Forelimb muscle (tissue), 1 donor: ENCODE measurements at places on chromosomes 2 and 18.

DNA sequence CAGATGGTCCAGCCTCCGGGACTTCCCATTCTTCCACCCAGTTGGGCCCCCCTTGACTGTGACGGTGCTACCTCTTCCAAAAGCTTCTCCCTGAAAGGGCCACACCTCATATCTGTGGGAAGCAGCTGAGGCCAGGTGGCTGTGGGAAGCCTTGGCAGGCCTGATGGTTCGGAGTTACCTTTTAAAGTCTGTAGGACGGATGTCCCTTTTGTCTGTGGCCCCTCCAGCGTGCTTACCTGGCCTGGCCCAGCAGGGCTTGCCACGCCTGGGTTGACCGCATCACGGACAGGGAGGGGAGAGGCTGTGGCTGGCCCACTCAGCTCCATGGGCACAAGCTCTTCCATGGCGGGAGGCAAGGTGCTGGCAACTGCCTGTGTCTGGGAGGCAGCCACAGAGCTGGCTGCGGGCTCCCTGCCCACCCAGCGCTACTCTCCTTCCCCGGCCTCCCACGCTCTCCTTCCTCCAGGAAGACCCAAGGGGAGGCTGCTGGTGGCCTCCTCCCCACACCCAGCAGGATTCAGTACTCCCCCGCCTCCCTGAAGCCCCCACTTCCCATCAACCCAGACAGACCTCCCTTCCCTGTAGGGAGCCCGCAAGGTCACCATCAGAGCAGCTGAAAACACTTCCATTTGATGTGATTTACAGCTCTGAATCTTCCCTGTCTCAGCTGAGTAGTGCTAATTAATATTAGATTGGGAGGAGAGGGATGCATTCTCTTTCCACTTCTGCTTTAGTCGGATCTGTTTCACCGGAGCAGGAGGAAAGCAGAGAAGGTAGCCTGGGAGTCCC is 52.8 kb downstream of the EDAR start:
- no peak for DNase-seq

GRCh38 chr2:230441227-230441897 is 25.4 kb downstream of the SP100 start:
- no peak for DNase-seq

DNA sequence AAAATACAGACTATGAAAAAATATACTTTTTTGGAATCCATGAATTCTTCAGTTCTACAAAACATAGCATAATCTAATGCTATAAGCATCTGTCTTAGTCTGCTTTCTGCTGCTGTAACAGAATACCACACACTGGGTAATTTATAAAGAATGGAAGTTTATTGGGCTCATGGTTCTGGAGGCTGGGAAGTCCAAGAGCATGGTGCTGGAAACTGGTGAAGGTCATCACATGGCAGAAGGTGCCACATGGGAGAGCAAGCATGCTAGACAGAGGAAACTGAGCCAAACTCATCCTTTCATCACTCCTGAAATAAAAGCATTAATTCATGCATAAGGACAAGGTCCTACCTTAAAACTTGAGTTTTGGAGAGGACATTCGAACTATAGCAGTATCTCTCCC is 26.6 kb upstream of the NOSTRIN start:
- no peak for DNase-seq

DNA sequence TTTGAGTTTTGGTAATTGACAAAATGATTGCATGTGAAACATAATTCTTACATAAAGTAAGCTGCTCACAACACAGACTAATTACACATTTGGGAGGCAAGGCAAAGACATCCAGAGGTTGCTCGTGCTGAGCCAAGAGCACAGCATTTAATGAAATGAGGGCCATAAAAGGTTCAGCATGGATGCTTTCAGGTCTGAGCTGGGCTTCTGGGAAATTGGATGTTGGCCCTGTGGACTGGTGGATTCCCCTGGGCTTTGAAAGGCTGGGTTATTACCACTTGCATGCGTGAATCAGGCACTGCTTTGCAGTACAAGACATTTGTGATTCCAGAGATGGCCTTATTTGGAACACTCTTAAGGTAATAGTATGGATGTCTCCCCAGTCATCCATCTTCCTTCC is 533.5 kb upstream of the NRP2 start:
- no peak for DNase-seq

- no peak for DNase-seq
Measured at GRCh38 chr2:10223471-10223870, 79.2 kb upstream of the HPCAL1 start.

- no peak for DNase-seq
Measured at GRCh38 chr2:158777077-158777476, 18.0 kb upstream of the DAPL1 start.

GRCh38 chr2:113157118-113157896 is 16.5 kb upstream of the PSD4 start:
- DNase-seq: no peak

GRCh38 chr2:177698281-177698680 is 305.7 kb downstream of the AGPS start:
- no peak for DNase-seq

- no peak for DNase-seq
Measured at GRCh38 chr18:44723411-44723810, 42.7 kb downstream of the SETBP1 start.

DNA sequence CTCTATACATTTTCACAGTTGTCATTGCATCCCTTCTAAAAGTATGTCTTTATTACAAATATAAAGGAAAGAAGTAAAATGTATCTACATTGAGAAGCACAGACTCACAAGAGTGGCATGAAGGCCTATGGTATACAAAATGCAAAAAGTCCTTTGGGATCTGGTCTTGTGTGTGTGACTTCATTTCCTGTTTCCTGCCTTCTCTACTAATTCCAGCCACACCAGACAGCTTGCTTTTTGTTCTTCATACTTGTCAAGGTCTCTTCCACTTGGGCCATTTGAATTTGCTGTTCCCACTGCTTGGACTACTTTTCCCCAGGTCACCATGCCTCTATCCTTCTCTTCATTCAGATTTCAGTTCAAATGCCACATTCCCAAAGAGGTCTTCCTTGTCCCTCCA is 6.7 kb upstream of the PNO1 start:
- DNase-seq: no peak

DNA sequence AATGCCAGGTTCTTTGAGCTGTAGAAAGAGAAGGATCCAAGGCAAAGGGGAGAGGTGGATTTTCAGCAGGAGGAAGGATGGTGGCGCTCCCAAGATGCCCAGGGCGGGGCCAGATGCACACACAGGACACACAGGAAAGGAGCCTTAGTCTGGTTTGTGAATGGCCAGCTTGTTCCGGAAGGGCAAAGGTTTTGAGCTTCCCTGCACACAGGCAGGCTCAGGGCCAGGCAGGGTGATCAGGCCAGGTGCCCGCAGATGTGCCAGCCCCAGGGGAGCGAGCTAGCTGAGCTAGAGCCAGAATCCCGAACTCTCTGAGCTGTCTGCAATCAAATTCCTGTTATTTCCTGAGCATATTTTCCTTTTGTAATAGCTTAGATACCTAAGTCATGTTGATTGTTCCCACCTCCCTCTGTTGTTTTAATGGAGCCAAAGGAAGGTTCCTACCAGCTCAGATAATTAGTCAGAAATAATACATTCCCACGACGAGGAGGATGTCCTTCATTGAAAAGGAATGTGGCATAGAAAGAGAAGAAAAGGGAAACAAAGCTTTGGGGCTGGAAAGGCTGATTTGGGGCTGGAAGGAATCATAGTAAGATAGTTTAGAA is 13.7 kb upstream of the OTOF start:
- no peak for DNase-seq

- no peak for DNase-seq
Measured at GRCh38 chr2:148614014-148614321, 30.6 kb upstream of the EPC2 start.

- DNase-seq: no peak
Measured at GRCh38 chr2:142875652-142876051, 1.8 kb upstream of the KYNU start.

- no peak for DNase-seq
Measured at GRCh38 chr2:232367016-232367415, 11.5 kb upstream of the ALPP start.

DNA sequence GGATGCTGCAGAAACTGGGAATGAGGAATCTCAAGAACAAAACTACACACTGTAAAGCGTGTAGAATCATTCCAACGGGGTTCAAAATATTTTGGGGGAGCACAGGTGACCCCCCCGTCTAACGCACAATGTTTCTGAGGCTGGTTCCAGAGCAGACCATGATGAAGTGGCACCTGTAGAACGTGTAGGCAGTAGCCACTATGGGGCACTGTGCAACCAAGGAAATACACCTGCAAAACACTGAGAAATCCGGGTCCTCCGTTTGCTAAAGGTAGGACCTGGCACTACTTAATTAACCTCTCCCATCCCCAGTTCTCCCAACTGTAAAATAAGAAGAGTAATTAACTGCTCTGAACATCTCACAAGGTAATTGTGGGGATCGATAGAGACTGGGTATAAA is 22.6 kb downstream of the ST6GAL2 start:
- no peak for DNase-seq

DNA sequence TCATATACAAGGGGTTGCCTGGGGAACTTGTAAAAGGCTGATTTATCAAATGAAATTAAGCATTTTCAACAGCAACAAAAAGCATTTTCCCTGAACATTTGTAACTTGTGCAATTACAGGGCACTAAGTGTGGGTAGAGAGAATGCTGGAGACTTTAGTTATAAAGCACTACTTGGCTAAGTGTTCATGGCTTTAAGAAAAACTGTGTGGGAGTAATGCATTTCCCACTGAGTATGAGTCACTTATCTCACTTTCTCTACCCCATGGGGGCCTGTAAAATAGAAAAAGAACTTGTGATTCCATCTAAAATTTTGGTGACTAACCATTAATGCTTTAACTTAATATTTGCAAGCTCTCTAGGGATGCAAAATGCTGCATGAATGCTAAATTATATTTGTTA is 193.4 kb downstream of the CCDC102B start:
- no peak for DNase-seq

- DNase-seq: no peak
Measured at GRCh38 chr18:75132098-75132870, 76.7 kb downstream of the PTGR3 start.

- DNase-seq: no peak
Measured at GRCh38 chr18:45046228-45046627, 365.5 kb downstream of the SETBP1 start.

DNA sequence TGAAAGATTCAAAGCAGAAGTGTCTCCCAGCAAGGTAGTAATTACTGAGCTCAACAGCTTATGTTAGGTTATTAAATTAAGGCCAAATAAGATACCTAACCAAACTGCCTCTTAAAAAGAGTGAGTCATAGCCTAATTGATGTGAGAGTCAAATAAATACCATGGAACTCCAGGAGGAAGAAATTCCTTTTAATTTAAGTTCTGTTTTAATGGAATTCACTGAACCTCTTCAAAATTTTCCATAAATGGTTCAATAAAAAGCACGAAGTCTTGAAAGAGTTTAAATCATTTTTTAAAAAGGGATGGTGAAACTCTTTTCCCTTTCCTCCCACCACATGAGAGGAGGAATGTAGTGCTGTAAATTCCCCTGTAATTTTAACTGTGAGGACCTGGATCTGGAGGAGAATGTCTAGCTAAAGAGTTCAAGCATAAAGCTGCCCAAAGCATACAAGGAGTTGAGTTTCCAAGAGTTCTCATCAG is 180.8 kb upstream of the MMADHC start:
- DNase-seq: no peak

GRCh38 chr2:238861013-238861730 is 13.3 kb downstream of the TWIST2 start:
- DNase-seq: no peak

DNA sequence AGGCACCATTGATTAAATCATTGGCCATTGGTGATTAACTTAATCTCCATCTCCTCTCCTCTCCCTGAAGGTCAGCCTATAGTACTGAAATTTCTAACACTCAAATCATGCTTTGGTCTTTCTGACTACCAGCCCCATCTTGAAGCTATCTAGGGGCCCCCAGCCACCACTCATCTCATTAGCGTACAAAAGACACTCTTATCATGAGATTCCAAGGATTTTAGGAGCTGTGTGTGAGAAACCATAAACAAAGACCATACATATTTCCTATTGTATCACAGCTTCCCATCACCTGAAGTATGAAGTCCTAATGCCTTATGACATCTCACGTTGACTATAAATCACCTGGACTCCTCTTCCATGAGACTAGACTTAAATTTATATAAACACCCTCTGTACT is 94.0 kb upstream of the B3GNT2 start:
- no peak for DNase-seq

DNA sequence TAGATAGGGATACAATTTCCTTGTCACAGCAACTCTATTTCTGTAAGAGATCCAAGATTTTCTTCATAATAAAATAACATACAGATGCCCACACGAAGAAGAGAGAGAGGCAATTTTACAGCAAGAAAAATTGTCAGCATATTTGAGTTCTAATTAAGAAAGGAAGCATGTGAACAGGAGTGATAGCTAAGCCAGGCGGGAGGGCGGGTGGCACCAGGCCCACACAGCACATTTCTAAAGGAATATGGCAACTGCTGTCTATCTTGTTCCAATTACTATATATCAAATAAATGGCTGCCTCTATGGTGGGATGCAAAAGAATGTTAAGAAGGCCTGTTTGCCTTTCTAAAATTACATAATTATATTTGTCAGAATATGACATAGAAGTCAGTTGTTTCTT is 248.3 kb upstream of the DOK6 start:
- DNase-seq: no peak

- no peak for DNase-seq
Measured at GRCh38 chr2:42028571-42029148, 19.2 kb upstream of the PKDCC start.

- no peak for DNase-seq
Measured at GRCh38 chr18:64717026-64717425, 568.1 kb upstream of the LINC00305 start.

DNA sequence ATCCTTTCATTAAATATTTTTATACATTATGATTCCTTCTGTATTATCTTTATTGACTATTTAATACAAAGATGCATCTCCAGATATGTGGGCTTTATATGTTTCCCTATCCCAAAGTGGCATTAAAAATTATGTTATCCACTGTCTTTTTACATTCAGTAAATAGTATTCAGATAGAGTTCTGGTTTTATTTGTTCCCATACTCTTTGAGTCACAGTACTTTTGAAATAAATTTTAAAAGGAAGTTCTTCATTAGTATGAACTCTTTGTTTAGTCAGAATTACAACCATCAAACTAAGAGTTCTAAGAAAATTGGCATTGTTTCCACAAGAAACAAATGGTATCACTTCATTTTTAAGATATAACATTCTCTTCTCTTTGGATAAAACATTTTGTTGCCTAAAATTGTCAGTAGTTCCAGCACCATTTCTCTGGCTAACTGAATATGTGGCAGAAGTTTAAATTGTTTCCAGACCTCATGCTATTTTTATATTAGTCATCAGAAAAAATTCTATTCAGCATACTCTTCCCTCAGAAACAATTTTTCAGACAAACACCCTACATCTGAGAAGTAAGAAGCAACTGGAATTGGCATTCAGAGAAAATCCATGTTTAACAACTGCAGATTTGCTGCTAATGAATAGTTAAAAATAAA is 88.5 kb upstream of the COL5A2 start:
- DNase-seq: no peak
